Cardiac fibroblast (primary cell): ENCODE measurements at places on chromosomes 11 and 22.
A peak's percentile ranks its signal among the peaks of the same experiment; 100 is the strongest.

DNA sequence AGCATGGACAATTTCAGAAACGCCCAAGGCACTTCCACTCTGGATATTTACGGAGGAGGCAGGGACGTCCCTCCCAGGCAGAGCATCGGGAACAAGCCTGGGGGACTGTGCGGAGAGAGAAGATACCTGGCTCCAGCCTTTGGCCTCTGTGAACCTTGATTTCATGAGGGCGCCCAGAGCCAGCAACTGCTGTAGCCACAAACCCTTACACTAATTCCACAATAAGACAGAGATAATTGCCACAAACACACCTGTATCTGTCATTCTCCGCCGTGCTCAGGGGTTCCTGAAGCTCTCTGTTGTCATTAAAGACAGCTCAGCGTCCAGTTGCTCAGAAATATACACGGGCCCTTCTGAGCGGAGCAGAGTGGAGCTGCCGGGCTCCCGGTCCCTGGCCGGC is 1292.1 kb downstream of the TBC1D22A start:
- DNase-seq: no peak

- peak; percentile 62 for DNase-seq
Observed at GRCh38 chr11:128692753-128693415, 988 bp upstream of the FLI1 start.

- DNase-seq: no peak
Observed at GRCh38 chr22:50400931-50401330, 57.8 kb downstream of the PPP6R2 start.

- DNase-seq: no peak
Observed at GRCh38 chr11:71459767-71460320, 6.8 kb downstream of the NADSYN1 start.

DNA sequence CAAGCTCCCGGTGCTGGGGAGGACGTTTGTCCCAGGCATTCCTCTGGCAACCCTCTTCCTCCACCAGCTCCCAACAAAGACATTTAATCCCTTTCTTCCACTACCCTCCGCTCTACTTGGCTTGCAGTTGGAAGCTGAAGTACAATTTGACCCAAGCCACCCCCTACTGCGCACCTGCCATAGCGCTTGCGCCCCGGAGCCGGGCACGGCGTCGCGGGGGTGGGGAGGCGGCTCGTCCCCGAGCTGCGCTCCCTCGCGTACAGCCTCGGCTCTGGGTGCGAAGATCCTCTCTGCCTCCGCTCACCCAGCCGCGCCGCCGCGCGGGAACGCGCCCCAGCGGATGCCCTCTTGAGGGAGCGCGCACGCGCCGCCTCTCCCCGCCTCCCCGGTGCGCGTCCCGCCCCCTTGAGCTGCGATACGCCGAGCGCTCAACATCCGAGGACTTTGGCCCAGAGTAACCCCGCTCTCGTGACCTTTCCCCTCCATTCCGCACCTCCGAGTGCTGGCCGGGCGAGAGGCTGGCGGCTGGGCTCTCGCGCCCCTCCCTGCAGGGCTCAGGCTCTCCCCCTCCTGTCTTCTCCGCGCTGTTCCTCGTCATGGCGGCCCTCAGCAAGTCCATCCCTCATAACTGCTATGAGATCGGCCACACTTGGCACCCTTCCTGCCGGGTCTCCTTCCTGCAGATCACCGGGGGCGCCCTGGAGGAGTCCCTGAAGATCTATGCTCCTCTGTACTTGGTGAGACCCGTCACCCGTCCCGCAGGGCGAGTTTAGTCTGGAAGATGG is at the start of gene TMEM135:
TSS of gene TMEM135 (plus strand) at position 485 of the 785 bp plus-strand sequence. CDS start at position 597, 112 bp downstream.
- DNase-seq: peak; percentile 96

GRCh38 chr22:22815397-22816170 is 72.0 kb upstream of the IGLL5 start:
- DNase-seq: no peak

- peak; percentile 79 for DNase-seq
Observed at GRCh38 chr11:96254087-96254486, 88.9 kb downstream of the MAML2 start.

GRCh38 chr11:82465481-82465880 is 268.2 kb downstream of the FAM181B start:
- DNase-seq: no peak
